Omental fat pad (tissue), 4 donors: ENCODE measurements at places on chromosomes 4 and X. TPM values are rescaled to one million over a fixed set of nuclear protein-coding genes. Genes with fewer than 3 reads are reported as not detected.

DNA sequence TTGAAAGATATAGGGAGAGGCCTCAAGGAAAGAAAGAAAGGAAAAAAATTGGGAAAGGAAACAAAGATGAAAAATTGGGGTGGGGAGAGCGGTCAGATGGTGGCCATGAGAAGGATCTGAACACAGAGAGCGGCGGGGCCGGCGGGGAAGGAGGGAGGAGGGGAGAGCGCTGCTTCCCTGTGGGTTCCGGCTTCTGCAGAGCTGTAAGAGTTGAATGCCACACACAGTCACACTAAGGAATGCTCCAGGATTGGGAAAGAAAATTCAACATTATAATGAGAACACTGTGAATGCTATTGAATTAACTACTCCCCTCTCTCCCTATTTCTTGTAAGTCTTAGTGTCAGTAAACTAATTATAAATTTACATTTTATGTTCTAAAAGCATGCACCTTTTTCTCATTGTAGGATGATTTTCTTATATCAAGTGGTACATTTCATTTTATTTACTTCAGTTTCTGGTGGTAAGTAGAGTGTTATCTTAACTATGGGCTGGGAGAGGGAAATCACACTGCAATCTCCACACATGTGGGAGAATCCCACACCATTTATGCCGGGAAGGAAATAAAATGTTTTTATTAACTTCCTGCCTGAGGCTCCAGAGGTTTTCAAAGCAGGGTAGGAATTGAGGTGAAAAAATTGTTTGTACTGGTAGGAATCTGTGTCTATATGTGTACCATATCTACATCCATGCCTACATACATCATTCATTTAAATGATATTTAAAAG lies 904 bp downstream of the F11 start:
- DNase-seq: no peak

DNA sequence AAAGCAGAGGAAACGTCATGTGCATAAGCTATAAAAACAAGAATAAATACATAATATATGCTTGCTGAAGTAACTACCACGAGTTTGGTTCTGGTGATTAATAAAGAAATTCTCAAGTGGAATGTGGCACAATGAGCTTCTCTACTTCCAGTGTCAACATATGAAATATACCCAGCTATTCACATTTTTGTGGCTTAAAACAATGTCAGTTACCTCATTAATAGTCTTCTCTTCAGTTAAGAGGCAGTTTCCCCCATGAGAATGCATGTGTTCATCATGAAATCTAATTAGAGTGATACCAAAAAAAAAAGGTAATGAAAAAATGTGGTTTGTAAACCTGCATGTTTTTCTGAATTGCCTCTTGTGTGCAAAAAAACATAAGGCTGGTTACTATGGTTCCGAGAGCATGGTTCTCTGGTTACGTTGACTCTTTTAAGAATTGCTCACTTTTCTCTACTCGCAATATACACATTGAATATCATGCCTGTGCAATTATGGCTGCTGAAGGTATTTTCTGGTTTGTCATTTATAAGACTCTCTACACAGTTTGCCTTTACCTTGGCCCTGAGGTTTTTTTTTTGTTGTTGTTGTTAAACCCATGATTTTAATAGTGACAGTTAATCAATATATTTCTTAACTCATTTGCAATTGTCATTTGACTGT lies 108.2 kb downstream of the PCDH7 start:
- DNase-seq: no peak

DNA sequence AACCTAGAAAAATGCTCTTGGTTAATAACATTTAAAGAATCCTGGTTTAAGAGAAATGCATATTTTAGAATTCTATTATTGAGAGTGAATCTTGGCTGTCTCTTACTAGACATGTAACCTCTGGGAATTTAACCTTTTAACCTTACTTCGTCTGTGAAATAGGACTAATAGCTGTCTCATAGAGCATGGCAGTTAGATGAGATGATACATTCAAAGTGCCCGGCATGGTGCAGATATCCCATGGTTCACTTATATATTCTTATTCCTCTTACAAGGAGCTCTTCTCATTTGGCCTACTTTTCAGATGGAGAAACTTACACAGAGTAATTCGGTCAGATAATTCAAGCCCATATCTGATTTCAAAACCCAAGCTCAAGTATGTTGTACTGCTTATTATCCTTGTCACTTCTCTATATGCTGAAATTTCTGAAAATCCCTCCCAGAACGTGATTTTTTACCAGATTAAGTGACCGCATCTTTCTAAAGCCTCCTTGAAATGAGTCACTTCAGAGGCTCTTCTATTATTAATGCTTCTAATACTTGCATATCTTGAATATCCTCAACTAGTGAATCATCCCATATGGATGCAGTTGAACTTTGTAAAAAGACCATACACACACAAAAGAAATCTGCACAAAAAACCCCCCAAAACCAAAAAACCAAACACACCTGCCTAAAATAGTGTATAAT lies 4.9 kb downstream of the CDKN2AIP start:
- DNase-seq: no peak

DNA sequence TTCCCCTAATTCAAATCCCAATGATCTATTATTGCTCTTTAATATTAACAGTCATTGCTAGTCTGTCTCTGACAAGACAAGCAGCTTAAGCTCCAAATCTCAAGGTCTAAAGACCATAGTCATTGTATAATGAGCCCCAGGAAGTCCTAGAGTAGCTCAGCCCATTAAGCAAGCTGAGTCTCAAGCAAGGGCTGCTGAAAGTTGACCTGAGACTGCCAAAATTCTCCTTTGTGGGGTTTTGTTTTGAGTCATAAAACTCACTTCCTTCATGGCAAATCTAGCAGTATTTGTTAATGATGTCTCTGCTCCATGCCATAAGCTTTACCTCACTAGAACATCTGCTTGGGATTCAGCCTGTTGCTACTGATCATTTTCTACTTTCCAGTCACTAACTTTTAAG lies 313.2 kb downstream of the ANTXR2 start:
- no peak for DNase-seq

- no peak for DNase-seq
These were observed 377.0 kb downstream of the PDGFC start for GRCh38 chr4:156594624-156595023.

GAGE12F gene
- total RNA-seq: not detected

ANAPC4 gene
- total RNA-seq: 49.8 TPM
